ENCODE measurements at places on chromosomes 4 and X.

- DNase-seq, result no peak
Measured at GRCh38 chrX:43239356-43239755, 416.7 kb upstream of the MAOA start.

DNA sequence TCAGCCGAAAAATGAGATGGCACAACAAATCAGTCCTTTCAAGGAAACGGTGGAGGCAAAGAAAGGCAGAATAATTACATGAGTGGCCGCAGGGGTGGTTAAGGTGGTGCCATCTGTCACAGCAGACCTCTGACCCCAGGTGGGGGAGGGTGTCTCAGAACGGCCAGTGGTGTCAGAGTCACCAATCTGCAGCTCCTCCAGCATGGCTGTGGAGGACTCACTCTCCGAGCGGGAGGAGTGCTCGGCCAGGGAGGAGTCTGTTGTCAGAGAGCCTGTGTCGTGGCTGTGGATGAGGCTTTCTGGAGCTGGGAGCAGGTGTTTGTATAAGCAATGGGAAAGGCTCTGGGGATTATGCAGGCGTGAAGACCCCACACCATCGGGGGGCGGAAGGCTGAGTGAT, 130.3 kb upstream of the PDLIM3 start:
- DNase-seq, result no peak

DNA sequence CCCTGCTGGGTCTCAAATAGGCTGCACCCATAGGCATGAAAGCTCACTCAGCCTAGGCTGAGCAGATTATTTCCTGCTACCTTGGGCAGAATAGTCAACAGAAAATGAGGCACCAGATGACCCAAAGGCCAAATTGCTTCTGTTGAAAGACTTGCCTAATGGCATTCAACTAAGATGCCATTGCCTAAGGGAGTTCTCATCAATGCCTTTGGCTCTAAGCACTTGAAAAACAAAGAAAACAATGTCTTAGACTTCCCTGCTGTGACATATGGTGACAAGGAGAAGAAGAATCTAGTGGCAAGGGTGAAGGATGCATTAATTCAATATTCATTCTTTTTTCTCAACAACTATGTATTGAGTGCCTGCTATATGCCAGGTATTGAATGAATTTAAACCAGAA, 25.7 kb upstream of the PCDH19 start:
- DNase-seq, result no peak

- DNase-seq, result no peak
Measured at GRCh38 chr4:11028334-11028733, 343.8 kb upstream of the CLNK start.
